ENCODE measurements at places on chromosomes 12 and 14. TPM values are rescaled to one million over a fixed set of nuclear protein-coding genes. Genes with fewer than 3 reads are reported as not detected.
A peak's percentile ranks its signal among the peaks of the same experiment; 100 is the strongest.

- DNase-seq: no peak
Observed at GRCh38 chr12:131242741-131243496, 289.2 kb downstream of the ADGRD1 start.

GRCh38 chr12:61542551-61542950, 717.7 kb upstream of the USP15 start:
- DNase-seq: no peak

- DNase-seq: no peak
Observed at GRCh38 chr12:85279449-85280164, 413 bp upstream of the ALX1 start.

DNA sequence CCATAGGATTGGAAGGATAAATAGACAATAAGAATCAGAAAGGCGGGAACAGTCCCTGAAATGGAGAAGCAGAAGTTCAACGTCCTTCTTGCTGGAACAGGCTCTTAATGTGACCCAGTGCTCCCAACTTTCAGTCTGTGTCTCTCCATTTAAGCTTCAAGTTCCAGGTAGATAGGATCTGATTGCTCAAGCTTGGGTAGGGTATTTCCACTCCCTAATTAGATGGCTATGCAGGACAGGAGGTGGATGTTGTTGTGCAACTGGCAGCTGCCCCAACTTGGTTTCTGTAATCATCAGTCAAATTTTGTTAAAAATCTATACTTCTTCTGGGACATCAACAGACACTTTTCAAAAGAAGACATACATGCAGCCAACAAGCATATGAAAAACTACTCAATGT, 266.2 kb downstream of the C12orf75 start:
- no peak for DNase-seq

- DNase-seq: no peak
Observed at GRCh38 chr14:52220924-52221811, 46.3 kb upstream of the PTGDR start.

- DNase-seq: no peak
Observed at GRCh38 chr12:108468196-108468968, 46.7 kb upstream of the FICD start.

GRCh38 chr12:12384571-12385340, 27.9 kb downstream of the BORCS5 start:
- DNase-seq: no peak

- DNase-seq: no peak
Observed at GRCh38 chr12:30792648-30793499, 38.1 kb upstream of the CAPRIN2 start.

- no peak for DNase-seq
Observed at GRCh38 chr12:111756681-111757080, 10.1 kb upstream of the ALDH2 start.

DNA sequence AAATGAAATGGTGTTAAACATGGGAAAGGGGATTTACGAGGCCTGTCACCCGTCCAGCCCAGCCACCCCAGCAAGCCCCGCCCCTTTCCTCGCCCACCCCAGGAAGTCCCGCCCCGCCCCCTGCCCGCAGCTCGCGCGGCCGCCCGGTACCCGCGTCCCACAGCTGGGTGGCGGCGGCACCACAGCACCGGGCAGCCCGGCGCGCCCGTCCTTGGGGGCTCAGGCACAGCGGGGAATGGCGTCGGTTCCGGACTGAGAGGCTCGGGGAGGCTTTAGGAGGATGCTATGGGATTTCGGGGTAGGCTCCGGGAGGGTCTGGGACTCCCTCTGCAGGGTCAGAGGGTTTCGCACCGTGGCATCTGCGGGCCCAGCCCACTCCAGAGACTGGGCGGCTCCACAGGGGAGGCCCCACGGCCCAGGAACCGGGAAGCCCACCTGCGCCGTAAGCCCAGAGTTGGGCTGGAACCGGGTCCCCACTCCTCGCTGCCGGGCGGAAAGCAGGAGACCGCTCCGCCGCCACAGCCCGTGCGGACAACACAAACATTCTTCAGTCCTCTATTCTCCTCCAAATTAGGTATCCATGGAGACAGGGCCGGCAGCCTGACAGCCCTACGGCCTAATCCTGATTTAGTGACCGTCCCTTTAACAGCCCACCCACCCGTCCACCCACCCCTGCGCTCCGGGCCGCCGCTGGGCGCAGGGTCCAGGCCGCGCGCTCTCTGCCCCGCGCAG, 1.4 kb downstream of the FIGNL2 start:
- peak; percentile 34 for DNase-seq

DNA sequence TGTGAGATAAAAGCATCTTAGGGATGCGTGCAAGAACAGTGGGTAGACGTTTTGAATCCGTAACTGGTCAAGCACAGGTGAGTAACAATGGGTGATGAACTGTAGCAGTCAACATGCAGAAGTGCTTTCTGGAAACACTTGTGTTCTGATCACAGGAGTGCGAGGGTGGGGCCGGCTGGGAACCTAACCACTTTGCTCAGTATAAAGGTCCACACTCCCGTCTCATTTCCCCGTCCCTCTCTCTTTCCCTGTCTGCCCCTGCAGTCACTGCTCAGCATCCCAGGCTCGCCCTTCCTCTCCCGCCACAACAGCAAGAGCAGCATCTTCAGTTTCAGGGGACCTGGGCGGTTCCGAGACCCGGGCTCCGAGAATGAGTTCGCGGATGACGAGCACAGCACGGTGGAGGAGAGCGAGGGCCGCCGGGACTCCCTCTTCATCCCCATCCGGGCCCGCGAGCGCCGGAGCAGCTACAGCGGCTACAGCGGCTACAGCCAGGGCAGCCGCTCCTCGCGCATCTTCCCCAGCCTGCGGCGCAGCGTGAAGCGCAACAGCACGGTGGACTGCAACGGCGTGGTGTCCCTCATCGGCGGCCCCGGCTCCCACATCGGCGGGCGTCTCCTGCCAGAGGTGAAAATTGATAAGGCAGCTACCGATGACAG, 127.1 kb downstream of the FIGNL2 start:
- DNase-seq: no peak

DNA sequence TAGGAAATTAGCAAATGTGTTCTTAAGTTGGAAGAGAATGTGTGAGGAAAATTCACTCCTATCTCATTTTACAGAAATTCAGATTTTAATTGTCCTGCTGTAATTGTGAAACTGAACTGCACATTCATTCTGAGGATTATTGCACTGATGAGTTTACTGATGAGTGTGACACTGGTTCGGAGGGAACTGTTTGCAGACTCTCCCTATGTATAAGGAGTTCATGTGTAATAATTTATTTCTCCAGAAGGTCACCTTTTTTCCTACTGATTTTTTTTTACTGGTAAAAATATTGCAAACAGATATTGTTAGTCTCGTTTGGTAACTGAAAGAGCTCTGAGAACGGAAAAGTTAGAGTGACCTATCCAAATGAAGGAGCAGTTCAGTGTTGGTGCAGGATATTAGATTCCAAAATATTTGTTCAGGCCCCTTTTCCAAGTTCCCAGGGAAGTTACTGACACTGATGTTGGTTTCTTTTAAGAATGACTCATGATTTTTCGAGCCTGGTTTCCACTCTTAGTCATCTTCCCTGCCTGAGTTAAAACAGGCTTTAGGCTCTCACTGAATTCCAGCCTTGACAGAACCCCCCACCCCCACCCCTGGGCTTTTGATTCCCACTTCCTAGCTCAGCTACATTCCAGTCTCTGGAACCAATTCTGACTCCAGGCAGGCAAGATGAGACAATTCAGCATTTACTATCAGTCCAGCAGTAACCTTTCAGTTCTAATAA, 18.4 kb downstream of the ANO6 start:
- DNase-seq: peak; percentile 20

- DNase-seq: no peak
Observed at GRCh38 chr14:50529288-50530179, 2.8 kb downstream of the MAP4K5 start.

DNA sequence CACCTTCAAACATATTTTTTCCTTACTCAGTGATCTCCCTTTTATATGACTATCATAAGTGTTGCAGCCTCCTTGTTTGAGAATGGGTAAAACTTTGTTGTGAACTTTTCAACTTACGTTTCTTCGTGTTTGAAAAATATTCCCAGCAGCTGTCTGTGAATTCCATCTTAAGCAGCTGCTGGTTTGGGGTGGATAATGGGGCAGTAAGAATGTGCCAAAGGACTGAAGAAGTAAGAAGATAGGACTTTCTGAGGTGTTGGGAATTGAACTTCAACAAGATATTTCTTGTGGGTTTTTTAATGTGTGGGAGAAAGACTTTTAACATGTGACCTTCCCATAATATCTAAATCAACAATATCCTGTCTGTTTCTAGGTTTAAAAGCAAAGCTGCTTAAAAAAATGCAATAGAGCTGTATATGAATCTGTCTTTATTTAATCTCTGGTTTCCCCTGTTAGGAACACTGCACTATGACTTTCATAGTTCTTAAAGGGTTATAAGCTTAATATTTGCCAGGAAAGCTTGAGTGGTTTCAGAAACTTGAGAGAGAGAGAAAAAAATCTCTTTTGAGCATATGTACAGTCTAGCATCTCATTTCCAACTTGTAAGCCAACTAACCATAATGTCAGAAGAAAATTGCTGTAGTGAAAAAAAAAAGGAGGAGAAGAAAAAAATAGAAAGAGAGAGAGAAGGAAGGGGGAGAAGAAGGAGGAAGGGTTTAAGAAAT, 1659.2 kb upstream of the FLRT2 start:
- no peak for DNase-seq

Gene HPD
- total RNA-seq: 4.0 TPM

Gene RFX4
- not detected for total RNA-seq

Gene PSME1
- total RNA-seq: 85.4 TPM

Gene SERPINA12
- total RNA-seq: 1.1 TPM

Gene CPSF6
- total RNA-seq: 484 TPM

Gene FAM186B
- 0.23 TPM for total RNA-seq

Gene ACRBP
- 49.6 TPM for total RNA-seq

Gene ASB2
- 17.4 TPM for total RNA-seq
